ENCODE measurements at places on chromosomes 7 and 10. TPM values are rescaled to one million over a fixed set of nuclear protein-coding genes. Genes with fewer than 3 reads are reported as not detected.

GRCh38 chr10:97518301-97519043, 19.7 kb downstream of the UBTD1 start:
- DNase-seq = no peak

Gene KLHL7
- 16.1 TPM for total RNA-seq

DNA sequence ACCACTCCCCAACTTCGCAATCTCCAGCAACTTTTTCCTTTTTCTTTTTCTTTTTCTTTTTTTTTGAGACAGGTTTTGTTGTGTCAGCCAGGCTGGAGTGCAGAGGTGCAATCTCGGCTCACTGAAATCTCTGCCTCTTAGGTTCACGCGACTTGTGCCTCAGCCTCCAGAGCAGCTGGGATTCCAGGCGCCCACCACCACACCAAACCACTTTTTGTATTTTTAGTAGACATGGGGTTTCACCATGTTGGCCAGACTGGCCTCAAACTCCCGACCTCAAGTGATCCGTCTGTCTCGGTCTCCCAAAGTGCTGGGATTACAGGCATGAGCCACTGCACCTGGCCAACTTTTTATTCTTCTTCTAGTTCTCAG, 55.0 kb downstream of the KIAA1549 start:
- DNase-seq = no peak

DNA sequence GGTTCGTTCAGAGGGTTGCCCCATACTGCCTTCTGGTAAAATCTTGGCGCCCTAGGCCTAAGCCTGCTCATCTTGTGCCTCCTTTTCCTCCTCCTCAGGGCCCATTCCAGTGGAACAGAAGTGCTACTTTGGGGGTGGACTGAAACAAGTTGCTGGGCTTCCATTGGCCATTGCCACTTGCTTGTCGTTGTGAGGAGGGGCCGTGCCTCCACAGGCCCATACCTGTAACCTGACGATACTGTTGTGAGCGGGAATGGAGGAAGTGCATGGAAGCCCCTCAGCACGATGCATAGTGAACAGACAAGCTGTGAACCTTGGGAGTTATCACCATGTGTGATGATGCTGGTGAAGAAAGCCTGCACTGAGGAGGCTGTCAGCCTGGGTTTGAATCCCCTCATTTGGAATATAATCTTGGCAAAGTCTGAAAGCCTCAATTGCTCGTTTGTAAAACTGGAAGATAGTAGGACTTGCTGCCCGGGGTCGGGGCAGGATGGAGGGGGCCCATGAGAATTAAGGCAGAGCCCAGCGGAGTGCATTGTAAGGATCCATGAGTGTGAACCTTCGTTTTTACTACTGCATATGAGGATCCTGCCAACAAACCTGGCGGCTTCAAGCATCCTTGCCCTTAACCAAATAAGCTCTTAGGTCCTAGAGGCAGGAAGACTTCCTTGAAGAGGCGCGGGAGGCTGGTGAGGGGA, 671 bp upstream of the PAPSS2 start:
- DNase-seq = no peak

GRCh38 chr7:81053623-81054022, 134.8 kb upstream of the SEMA3C start:
- DNase-seq = no peak

GRCh38 chr7:120990468-120991118, 2.1 kb downstream of the CPED1 start:
- no peak for DNase-seq

Gene AGFG2
- 112 TPM for total RNA-seq

Gene FOXI2
- total RNA-seq = not detected

- DNase-seq = peak; percentile 78
These were observed 26.8 kb downstream of the TACR2 start for GRCh38 chr10:69389827-69390490.

Gene SPDYE16
- total RNA-seq = not detected

Gene AP3M1
- total RNA-seq = 51.9 TPM

DNA sequence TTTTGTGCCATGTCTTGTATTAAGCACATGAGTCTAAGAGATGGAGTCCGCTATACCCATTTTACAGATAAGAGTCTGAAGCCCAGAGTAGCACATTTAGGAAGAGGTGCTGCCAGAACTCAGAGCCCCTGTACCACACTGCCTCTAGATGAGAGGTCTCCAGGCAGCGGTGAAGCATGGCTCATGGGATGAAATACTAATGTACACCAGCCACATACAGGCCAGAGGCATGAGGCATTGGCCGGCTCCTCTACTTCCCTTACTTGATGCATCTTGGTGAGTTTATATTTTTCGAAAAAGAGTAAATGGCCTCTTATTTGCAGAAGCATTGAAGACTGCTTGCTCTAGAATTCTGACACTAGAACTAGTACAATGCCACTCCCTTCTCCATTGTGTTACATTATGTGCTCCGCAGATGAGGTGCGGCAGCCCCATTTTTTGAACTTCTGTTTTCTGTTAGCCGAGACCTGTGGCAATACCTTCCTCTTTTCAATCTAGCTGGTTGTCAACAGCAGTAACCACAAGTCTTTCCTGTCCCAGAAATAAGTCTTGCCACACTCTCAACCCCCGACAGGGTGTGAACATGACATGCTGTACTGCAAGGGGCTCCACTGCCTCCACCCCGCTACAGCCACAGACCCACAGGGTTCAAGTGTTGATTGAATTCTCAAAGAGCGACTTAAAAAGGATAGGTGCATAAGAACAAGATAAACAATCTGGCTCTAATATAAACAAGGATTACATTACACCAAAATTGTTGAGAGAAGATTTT, 145.3 kb downstream of the CELF2 start:
- DNase-seq = peak; percentile 95

DNA sequence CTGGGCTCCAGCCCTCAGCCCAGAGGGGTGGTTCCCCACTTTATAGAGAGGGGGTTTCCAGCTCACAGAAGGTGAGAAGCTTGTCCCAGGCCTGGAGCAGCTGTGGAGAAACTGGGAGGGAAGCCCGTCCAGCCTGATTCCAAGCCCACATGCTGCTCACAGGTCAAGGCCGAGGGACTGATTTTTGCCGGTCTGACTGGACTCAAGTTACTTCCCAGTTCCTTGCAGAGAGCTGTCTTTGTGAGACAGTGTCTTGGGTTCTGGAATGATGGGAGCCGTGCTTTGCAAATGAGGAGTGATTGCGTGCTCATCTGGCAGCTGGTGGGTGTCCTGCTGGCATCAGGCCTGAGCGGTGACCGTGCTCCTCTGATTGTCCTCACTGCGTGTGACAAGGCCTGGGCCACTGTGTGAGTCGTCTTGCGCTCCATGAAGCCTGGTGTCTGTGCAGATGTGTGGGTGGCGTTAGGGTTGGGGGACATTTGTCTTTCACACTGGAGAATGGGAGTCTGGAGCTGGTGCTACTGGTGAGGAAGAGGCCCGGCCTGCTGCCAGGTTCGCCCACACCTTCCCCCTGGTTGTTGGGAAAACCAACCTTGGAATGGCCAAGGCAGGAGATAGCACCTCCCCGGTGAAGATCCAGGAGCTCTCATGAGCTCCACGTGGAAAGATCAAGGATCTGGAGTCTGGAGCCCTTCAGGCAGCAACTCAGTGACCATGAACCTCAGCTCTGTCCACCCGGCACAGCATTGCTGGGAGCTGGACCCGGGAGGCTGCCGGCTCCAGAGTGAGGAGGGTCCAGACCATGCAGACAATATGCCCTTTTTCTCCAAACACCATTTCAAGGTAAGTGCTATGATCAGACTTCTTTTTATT, 129.6 kb downstream of the SMURF1 start:
- DNase-seq = no peak

Gene ACTR3C
- total RNA-seq = 7.9 TPM

Gene PRKG1
- not detected for total RNA-seq

GRCh38 chr10:124721330-124722045, 22.7 kb downstream of the FAM53B start:
- DNase-seq = peak; percentile 55

- no peak for DNase-seq
These were observed 28.7 kb downstream of the ICA1 start for GRCh38 chr7:8232999-8233847.

DNA sequence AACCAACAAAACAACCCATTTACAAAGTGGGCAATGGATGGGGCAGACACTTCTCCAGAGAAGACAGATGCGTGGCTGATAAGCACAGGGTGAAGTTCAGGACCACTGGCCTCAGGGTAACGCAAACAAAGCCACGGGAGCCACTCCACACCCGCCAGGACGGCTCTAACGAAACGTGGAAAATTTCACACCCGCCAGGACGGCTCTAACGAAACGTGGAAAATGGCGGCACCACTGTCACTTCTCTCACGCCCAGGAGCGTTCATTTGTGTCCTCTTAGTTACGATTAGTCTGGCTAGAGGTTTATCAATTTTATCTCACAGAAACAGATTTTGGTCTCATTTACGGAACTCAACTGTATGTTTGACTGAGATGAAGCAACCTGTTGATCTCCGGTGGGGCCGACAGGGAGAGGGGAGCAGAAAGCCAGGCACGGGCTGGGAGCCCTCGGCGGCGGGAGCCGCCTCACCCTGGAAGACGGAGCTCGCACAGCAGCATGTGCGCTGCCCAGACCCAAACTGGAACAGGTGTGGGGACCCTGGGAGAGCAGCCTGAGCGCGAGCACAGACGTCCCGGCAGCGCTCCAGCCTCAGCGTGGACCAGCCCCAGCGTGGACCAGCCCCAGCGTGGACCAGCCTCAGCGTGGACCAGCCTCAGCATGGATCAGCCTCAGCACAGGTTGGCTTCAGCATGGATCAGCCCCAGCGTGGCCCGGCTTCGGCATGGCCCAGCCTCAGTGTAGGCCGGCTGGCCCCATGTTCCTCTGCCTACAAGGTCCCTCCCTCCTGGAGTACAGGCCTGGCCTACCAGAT, 243.5 kb downstream of the MAD1L1 start:
- no peak for DNase-seq

- no peak for DNase-seq
These were observed 27.5 kb downstream of the VWA2 start for GRCh38 chr10:114266521-114266920.

Gene ANKRD2
- not detected for total RNA-seq

Gene CHST15
- 0.16 TPM for total RNA-seq

- DNase-seq = no peak
These were observed 398.8 kb upstream of the NFE2L3 start for GRCh38 chr7:25752967-25753791.

DNA sequence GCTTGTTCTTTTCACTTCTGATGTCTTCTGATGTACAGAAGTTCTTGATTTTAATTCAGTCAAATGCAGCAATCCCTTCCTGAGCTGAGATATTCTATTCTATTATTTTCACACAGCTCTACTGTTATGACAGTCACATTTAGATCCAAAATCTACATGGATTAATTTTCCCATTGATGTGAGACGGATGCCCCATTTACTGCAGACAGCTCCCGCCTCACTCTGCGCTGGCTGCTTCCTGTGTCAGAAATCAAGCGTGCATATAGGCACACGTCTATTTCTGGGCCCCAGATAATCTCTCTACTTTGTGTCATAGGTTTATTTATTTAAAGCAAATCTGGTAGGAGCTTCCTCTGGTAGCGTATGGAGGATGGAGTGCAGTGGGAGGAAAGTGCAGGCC, 6.7 kb downstream of the BNIP3 start:
- no peak for DNase-seq

Gene BLNK
- total RNA-seq = not detected

Gene TMEM229A
- total RNA-seq = not detected

GRCh38 chr7:4830176-4830575, 31.7 kb downstream of the PAPOLB start:
- DNase-seq = peak; percentile 86

DNA sequence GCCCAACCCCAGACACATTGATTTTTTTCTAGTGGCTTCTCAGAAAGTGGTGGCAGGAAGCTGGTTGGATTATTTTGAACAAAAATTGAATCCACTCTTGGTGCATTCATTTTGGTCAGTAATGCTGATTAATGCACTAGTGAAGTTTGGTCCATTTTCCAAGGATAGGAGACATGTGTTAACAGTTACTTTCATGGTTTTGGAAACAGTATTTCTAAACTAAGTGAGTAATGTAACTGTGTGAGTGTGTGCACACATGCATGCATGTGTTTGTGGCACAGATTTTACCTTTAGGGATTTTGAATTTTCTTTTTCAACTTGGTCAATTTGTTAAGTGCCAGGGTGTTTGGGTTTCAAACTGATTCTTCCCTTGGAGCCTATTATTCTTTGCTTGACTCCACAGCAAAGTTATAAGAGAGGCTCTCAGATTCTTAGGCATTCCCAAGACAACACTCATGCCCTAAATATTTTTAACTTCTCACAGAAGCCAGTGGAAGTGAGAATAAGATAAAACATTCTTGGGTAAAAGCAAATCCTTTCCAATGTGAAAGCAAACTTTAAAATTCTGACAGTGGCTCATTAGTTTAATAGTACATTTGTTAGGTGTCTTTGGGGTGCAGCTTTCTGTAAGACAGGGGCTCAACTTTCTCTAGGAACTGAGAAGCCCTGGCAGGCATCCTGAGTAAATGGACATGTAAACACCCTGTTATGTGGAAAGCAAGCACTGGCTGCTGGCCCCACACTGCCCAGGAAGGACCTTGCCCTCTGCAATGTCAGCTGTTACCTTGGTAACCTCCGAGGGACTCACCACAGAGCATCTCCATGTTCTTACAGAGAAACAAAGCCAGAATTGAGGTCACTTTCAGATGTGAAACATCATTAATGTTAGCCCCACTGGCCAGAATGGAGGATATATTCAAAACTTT, 68.4 kb downstream of the ASAH2B start:
- DNase-seq = no peak

Gene GPAM
- total RNA-seq = 9.8 TPM

Gene FAM24A
- total RNA-seq = not detected

Gene PRKAG2
- total RNA-seq = 15.5 TPM

DNA sequence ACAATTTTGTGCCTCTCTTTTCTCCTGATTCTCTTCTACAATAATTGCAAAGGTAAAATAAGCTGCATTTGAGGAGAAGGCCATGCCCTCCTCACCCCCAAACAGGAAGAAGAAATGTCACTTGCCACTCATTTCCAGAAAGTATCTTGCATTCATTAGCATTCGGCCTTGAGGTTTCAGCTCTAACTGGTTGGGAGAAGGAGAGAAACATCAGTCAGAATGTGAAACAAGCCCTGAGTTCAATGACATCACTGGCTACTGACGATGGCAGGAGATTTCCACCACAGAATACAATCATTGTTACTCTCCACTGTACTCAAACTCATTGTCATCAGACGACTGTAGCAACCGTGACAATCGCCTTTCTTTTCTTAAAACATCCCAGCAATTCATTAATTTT, 72.8 kb downstream of the PRKCQ start:
- peak; percentile 84 for DNase-seq

- DNase-seq = no peak
These were observed 96.3 kb downstream of the PRKAG2 start for GRCh38 chr7:151780631-151781030.

Gene C10orf71
- total RNA-seq = not detected

DNA sequence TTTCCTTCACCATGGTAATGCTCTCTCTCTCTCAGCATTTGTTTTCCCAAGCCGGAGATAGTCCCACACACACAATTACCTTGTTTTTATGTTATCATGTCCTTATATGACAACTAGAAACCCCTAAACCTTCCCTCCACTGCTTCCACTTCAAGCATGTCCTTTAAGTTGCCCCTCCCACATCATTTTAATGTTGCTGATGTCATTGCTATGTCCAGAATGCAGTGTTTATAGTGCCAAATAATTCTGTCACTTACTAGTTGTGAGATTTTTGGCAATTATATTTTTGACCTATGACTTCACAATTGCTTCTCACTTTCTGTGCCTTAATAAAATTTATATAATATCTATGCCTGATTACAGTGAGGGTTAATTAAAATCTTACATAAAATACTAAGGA, 645.9 kb downstream of the XPNPEP1 start:
- no peak for DNase-seq

Gene SLC35G1
- total RNA-seq = 6.3 TPM

GRCh38 chr10:72682638-72683037, 9.3 kb upstream of the MCU start:
- DNase-seq = no peak

All from activated CD4-positive, alpha-beta T cell treated with anti-CD3 and anti-CD28 coated beads, Interleukin-2, amount 10 ng/mL, durations not matched to agents 24 days and 14 days (primary cell).